Stimulated activated CD8-positive, alpha-beta memory T cell treated with anti-CD3 and anti-CD28 coated beads, Interleukin-7, amount 100 ng/mL, for 48 hours (primary cell): ENCODE measurements at places on chromosomes 3 and 15.

DNA sequence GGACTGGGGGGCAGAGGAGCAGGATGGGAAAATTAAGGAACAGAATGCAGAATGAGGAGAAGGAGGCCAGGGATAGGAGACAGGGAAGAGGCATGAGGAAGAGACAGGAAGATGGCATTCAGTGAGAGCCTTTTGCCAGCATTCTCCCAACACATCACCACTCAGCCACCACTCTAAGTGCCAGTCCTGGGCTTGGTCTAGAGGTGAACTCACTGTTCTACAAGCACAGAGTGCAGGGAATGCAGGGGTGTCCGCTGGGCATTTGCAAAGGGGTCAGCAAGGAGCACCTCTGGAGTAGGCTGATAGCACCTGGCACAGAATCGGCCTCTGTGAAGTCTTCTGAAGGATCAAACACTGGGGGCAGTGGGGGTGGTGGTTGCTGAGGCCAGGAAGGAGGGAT lies 14.6 kb upstream of the IGDCC3 start:
- DNase-seq, result no peak

DNA sequence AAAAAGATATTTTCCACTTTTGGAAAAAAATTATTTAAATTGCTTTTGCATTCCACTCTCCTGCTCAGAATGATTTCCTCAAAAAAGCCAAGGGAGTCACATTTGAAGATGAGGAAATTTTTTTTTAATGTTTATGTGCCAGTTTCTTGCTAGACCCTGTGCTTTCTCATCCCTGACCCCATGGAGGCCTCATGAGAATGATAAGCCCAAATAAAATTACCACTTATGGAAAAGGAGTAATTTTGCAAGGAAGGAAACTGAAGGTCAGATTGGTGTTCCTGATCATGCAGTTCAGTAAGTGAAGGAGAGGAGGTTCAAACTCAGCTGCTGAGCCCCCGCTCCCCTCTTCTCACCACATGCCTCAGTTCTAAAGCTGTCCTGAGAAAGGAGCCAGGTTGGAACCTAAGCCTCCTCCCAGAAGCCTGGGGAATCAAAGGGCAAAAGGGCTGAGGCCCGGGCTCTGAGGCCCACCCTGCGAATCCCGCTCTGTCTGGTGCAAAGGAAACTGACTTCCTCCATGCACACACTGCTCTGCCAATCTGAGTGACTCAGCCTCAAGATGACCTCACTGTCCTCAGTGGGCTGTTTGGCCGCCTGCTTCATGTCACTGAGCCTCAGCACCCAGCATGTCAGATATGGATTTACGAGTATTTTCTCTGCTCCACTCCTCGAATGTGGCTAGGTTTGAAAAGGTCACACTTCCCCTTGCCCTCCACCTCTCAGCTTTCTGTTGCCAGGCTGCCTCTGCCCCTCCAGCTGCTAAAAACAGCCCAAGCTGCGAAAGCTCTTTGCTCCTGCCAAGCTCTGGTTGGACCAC lies 56.9 kb upstream of the FLNB start:
- no peak for DNase-seq

DNA sequence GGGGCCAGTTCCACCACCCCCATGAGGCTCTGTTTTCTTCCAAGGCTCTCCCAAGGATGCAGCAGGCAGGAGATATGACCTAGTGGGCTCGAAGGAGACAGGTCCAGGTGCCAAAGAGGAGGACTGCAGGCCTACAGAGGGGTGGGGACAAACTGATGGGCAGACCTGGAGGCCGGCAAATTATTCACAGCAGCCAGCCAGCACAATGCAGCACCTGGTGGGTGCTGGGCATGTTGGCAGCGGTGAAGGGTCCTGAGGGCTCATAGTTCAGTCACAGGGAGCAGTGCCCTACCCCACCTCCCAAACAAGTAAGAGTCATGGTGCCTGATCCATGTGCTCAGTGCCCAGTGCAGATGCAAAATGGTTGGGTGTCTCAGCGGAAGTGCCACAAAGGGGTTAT lies 171.7 kb downstream of the ABHD5 start:
- no peak for DNase-seq

- no peak for DNase-seq
These were observed 43.9 kb downstream of the CHDH start for GRCh38 chr3:53802256-53802880.

DNA sequence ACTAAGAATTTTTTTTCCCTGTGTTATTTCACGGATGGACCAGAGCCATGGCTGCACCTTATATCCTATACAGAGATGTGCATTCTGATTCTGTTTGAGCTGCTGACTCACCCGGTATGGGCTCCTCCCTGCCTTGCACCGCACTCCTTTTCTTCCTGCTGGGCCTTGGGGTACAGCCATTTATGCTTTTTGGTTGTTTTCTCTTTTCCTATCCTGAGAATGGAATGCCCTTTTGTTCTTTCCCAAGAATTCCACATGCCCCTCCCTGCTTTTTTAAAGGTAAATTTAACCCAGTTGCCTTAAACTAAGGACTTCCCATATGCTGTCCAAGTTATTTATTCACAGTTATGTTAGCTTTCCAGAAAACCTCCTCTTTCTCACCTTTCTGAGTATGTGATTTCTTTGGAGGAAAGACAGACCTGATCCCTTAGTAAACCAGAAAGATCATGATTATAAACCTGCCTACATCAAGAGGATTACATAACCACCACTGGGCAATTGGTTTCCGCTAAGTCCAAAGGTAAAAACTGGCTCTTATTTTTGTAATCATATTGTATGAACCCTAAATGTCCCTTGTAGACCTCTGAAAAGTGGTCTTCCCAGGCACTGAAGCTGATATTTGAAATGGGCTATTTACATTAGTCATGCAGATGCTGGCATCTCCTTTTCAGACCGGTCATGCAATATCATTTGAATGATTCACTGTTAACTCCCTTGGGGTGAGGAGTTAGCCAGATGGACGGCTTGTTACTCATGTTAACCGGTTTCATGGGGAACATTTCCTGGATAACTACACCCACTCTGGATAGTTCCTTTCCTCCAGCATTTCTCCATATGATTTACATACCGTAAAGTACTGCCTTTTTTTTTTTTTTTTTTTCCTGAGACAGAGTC lies 45.5 kb downstream of the TMOD3 start:
- DNase-seq, result no peak

GRCh38 chr3:97910931-97911351 lies 61.3 kb downstream of the RIOX2 start:
- DNase-seq, result no peak

GRCh38 chr3:134423153-134423552 lies 48.9 kb upstream of the AMOTL2 start:
- no peak for DNase-seq

DNA sequence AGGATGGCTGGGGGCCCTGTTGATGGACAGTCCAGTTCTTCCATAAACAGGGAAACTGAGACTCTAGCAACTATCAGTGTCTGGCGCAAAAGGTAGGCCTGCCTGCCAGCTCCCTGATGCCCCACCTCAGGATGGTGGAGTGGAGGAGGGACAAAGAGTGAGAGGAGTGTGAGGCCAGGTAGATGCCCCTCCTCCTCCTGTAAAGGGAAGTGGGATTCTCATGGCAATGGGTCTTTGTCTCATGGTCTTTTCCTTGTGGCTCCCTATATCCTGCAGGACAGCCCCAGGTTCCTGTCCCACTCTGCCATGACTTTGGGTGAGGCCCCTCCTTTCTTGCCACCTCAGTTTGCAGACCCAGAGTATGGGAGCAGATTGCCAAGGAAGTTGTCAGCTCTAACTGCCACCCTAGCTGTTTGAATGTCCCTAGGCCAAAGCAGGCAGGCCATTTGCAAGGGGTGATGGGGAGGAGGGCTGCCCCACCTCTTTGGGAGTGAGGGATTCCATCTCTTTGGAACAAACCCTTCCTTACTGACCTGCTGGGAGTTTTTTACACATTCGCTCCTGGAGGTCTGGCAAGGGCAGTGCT lies 2.8 kb upstream of the DNAH1 start:
- DNase-seq, result no peak

GRCh38 chr15:52348056-52348745 lies 52.6 kb upstream of the MYO5C start:
- no peak for DNase-seq

- DNase-seq, result no peak
These were observed 73.1 kb downstream of the USF3 start for GRCh38 chr3:113623324-113623723.

- DNase-seq, result no peak
These were observed at the start of gene UNC13C for GRCh38 chr15:53978253-53978906. TSS of gene UNC13C (plus strand) at chr15:53978441. CDS start at chr15:54012904, 34,463 bp downstream.

DNA sequence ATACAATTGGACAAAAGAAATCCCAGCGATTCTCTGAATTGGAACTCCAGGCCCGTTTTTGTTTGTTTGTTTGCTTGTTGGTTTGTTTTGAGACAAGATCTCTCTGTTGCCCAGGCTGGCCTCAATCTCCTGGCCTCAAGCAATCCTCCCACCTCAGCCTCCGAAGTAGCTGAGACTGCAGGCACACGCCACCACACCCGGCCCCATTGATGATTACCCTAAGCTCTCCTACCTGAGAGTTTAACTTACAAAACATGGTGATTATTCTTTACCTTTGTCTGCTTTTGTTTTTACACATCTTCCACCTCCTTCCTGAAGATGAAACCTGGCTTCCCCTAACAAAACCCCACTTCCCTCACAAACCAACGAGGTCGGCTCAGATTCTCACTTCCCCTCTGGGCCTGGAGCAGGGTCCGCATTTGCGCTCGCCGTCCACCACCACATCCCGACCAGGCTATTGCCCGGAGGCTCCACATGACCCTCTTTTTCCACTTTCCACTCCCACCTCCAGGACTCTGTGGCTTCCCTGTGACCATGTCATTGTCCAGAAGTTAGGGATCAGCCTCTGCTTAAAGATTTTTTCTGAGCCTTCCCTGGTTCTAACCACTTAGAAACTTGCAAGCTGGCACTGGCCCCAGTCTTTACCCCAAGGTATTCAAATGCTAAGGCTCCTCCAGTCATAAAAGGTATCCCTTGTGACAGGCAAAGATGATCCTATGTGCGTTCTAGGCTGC lies 14.8 kb downstream of the KLHL6 start:
- DNase-seq, result no peak

GRCh38 chr15:58324533-58324932 lies 107.3 kb upstream of the LIPC start:
- no peak for DNase-seq

DNA sequence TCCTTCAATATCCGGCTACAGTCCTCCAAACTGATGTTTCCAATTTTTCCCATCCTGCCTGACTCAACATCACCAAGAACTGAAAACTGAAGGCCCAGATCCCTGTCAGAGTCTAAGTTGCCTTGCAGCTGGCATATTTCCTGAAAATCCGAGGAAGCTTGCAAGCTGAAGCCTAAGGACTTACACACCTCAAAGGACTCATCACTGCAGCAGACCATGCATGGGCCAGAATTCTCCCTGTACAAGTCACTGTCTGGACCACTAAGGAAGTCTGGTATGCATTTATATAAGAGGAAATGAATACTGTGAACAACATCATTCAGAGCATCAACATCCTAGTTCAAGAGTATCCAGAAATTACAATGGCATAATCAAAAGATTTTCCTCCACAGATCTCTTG lies 548.8 kb upstream of the MDFIC2 start:
- DNase-seq, result no peak
